ENCODE measurements at places on chromosomes 16 and 17. TPM values are rescaled to one million over a fixed set of nuclear protein-coding genes. Genes with fewer than 3 reads are reported as not detected.

The CMTM2 gene
- 0.82 TPM for total RNA-seq

The MRC2 gene
- total RNA-seq = 2.3 TPM

The PRSS27 gene
- total RNA-seq = 1.0 TPM

The CDH13 gene
- total RNA-seq = not detected

The PLLP gene
- 0.37 TPM for total RNA-seq

The TERB1 gene
- total RNA-seq = not detected

The OSGIN1 gene
- total RNA-seq = 0.24 TPM

All from activated CD8-positive, alpha-beta T cell treated with anti-CD3 and anti-CD28 coated beads, Interleukin-2, amount 10 ng/mL, durations not matched to agents 7 days and 5 days (primary cell).